ENCODE measurements at places on chromosomes 6 and 20.

GRCh38 chr6:117317261-117317660, 51.9 kb downstream of the VGLL2 start:
- DNase-seq = no peak

GRCh38 chr6:115004204-115004603, 661.4 kb upstream of the HS3ST5 start:
- no peak for DNase-seq

DNA sequence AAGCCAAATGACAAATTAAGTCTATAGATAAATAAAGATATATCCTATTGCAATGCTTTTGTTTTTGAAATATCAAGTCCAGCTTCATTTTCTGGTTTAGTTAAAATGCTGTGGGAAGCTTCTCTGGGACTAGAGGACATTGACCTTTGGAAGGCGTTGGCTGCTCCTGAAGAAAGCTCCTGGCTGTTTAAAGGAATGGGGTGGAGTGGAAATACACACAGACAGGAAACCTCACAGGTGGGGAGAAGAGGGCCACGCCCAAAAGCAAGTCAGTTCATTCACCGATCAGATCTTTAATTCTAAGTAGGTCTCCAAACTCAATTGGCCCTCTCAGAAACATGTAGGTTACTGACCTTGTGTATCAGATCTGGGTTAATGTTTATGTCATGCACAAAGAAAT, 59.6 kb downstream of the SPTLC3 start:
- DNase-seq = no peak

DNA sequence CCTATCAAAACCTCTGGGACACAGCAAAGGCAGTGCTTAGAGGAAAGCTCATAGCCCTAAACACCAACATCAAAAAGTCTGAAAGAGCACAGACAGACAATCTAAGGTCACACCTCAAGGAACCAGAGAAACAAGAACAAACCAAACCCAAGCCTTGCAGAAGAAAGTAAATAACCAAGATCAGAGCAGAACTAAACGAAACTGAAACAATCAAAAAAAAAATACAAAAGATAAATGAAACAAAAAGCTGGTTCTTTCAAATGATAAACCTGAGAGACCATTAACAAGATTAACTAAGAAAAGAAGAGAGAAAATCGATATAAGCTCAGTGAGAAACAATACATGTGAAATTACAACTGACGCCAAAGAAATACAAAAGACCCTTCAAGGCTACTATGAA, 34.8 kb upstream of the RUNX2 start:
- DNase-seq = no peak

DNA sequence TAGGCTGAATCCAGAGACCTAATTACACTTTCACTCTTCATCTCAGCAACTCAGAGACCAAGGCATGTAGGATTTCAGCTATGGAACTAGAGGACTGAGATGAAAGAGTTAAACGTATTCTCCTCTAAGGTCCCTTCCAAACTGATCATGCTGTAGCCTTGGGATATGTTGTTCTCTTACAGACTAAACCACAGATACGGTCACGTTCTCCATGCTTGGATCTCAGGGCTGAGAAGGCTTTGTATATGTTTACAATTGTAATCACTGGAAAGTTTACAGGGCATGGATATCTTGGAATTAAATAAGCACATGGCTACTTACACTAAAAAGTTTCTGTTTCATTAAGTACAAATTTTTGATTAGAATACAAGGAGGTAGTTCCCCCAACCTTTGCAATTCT, 50.1 kb downstream of the PKIB start:
- DNase-seq = no peak

DNA sequence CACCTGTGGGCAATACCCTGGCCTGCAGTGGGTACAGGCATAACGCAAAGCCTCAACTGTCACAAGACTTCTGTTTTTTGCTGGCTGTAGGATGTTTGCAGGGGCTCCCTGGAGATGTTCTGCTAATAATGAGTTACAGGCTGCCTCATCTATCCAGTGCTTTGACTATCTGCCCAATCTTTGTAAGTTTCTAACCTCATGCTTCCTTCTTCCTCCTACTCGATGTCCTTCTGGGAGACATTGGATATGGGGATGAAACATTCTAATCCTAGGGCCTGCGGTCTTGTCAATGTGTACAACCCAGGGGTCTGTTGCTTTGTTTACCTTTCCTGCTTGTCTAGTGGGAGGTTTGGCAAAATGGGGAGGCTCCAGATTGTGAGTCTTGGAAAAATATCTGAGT, 136.8 kb upstream of the TCF21 start:
- no peak for DNase-seq

GRCh38 chr20:58985656-58986055, 4.6 kb downstream of the NELFCD start:
- no peak for DNase-seq

GRCh38 chr6:163904186-163904585, 489.7 kb downstream of the QKI start:
- DNase-seq = no peak
